ENCODE measurements at places on chromosomes 11 and 22.

DNA sequence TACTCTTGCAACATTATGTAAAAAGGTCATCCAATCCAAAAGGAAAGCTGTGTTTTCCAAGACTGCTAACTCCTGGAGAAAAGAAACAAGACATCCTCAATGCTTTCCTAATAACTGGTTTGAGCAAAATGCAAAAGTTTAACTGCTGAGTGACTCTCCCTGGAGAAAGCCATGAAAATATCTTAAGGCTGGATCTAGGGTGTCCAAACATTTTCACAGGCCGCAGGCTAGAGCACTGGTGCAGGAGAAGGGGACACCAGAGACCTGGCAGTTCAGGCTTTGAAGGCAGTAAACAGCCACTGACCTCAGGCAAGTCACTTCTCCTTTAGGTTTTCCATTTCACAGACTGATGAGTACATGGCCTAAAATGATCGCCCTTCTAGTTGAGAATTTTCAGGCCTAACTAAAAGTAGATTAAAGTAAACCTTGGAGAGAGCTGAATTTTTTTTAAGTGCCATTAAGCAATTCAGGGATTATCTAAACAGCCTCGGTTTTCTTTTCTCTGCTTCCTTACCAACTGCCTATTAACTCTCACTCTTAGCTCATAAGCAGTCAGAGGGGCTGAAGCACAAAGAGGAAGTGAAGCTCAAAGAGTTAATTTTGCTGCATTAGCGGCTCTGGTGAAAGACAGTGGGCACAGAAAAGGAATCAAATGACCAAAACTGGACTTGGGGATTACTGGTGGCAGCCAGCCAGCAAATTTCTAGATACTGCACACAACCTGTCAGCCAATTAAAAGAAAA lies 2.3 kb downstream of the CHKA start:
- no peak for DNase-seq

DNA sequence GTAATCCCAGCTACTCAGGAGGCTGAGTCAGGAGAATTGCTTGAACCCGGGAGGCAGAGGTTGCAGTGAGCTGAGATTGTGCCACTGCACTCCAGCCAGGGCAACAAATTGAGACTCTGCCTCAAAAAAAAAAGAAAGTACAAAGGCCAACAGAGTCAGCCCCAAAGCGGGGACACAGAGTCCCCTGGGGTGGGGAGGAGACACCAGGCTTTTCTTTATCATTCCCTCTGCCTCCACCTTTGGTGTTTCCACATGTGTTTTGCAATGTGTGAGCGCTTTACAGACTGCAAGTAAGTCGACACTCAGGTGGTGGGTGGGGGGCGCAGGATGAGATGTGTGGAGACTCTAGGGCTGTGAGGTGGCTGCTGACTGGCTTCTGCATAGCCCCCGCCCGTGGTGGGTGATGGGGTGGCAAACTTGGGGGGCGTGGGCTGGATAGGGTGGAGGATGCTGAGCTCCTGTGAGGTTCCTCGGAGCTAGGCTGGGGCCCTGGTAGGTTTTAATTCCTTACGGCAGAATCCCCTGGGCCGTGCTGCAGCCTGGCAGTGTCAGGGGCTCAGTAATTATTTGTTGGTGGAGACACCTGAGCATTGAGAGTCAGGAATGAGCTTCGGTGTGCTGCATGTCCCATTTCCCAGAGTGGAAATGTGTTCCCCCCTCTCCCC lies 177.2 kb downstream of the CTTN start:
- no peak for DNase-seq

DNA sequence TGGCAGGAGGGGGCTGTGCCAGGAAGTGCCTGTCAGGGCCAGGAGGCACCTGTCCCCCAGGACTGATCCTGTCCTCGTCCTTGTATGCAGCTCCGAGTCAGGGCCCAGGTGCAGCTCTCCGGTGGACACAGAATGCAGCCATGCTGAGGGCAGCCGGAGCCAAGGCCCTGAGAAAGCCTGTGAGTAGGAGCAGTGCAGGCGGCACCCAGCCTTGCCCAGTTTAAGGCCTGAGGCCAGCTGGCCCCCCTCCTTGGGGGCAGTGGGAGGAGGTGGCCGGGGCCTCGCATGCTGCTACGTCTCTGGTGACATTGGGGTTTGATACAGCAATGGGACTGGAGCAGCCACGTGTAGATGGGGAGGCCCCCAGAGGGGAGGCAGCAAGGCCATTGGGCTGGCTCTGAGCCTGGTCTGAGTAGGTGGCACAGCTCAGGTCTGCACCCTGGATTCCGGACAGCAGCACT lies 34.9 kb downstream of the SBF1 start:
- DNase-seq: no peak

GRCh38 chr11:45607995-45608394 lies 57.4 kb downstream of the CHST1 start:
- DNase-seq: no peak

DNA sequence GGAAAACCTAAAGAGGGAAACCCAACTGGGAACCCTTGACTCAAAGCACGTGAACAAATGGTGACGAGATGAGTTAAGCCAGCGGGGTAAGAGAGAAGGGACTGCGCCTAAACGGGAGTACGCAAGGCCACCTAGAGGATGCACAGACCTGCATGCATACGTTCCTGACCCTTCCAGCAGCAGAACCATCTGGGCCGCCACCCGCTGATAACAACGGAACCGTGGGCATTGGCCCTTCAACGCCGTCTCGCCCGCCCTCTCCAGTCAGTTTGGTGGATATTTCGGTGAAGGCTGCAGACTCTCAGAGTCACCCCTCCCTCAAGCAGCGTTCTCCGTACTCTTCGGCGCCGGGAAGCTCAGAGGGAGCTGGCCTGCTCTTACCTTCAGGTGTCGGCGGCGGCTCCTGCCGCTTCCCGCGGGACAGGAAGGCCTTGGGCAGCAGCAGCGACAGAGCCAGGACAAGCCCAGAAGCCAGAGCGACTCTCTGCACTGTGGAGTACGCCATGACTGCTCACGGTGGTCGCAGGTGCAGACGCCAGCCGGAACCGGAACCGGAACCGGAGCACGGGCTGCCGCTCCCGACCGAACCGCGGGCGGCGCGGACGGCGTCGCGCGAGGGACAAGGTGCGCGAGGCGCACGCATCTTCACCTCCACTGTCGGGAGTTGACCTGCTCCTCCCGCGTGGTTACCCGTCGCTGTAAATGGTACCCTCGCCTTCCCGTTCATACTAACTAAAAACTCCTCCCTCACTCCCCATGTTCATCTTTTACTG lies at the start of gene RIC3:
TSS of gene RIC3 (minus strand) at position 541 of the 773 bp plus-strand sequence. CDS start at position 505, 36 bp downstream.
- DNase-seq: no peak

DNA sequence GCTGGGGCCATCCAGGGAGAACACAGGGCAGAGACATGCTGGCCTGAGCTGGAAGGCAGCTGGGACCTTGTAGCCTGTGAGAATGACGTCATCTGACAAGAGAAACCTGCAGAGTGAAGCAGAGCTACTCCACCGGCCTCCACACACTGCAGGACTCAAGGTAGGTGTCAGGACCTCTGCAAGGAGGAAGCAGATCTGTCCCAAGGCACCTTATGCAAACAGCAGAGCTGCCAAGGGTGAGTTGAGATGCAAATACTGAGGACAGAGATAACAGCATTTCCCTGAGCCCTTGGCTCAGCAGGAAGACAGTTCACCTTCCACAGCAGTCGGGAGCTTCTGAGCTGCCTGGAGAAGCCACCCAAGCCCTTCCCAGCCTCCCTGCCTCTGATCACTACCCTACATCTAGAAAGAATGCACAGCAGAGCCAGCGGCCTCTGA lies 51.9 kb upstream of the IGSF9B start:
- no peak for DNase-seq

DNA sequence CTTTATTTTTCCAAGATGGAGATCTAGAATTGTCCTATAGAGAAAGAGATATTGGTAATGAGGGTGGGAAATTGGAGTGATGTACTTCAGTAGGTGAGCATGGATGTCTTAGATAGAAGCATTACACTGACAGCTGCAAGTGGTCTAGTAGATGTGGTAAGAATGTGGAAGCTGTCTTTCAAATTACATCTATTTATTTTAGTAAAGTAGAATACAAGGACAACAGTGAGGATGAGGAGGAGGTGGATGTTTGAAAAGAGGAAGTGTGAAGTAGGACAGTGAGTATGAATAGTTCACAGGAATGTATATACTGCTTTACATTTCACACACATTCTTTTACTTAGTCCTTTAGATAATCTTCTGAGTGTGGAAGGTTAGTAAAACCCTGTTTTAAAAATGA lies 64.2 kb downstream of the HIPK3 start:
- no peak for DNase-seq

DNA sequence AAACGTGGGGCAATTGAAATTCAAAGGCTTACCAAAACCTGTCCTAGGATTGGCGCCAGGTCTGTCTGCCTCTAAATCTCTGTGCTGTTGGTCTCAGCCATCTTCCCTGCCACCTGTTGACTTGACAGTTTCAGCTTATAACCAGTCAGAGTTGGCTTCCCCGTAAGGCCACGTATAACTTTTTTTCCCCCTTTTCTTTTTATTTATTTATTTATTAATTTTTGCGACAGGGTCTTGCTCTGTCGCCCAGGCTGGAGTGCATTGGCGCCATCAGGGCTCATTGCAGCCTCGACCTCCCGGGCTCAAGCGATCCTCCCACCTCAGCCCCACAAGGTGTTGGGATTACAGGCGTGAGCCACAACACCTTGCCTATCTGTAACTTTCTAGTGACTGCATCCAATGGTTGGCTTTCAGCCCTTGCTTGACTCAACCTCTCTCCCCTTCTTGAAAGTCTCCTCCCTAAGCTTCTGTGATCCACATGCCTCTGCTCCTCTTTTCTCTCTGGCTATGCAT lies 1.4 kb upstream of the SYVN1 start:
- DNase-seq: no peak

DNA sequence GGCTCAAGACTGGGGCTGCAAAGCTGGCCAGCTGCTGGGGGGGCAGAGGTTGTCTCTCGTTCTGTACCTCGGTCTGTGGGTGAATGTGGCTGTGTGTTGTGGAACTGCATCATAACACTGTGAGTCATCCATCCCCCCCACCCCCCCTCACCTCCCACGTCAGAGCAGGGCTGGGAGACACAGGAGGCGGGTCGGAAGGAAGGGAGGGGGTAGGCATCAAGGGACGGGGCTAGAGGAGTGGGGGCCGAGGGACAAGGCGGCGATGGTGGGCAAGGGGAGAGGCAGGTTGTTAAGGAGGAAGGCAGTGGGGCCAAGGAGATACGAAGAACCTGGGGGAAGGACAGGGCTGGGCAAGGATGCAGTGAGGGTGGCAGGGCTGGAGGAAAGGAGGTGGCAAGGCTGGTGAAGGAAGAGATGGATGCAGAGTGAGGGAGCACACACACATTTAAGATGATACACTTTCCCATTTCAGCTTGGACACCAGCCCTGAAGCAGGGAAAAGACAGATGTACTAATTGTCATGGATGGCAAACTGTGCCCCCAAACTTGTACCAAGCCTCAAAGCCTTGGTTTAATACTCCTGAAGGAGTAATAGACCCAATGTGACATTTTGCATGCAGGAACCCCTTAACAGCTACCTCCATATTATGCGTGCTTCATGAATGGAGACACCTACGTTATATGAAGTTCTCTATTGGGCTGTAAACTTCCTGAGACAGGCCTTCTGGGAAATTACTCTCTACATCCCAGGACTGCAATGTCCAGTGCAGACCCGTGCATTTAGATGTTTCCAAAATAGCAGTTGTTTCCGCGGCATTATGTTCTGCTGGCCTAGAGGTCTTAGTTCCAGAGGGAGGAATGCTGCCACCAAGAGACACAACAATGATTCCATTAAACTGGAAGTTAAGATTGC lies at the start of gene YPEL4:
TSS of gene YPEL4 (minus strand) at position 87 of the 913 bp plus-strand sequence. CDS start 2,805 bp downstream, outside the sequence.
- DNase-seq: no peak

DNA sequence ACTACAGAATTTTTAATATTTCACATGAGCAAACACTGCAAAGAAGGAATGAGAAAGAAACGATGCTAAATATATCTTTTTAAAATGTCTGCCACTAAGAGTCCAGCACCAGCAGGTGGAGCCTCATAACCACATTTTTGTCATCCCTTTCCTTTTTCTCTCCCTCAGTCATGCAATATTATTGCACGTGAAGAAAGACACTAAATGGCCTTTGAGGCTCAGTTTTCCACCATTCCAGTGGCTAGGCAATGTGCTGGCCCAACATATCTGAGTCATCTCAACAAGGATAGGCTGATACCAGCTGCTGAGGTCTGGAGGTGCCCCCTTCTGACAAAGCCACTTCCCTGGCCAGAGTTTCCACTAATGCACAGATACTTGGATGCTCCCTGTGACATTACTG lies 1.8 kb downstream of the ALKBH8 start:
- no peak for DNase-seq

GRCh38 chr11:9629064-9629463 lies 34.8 kb upstream of the SWAP70 start:
- no peak for DNase-seq

- DNase-seq: no peak
Observed at GRCh38 chr22:44813416-44813815, 61.0 kb downstream of the ARHGAP8 start.

DNA sequence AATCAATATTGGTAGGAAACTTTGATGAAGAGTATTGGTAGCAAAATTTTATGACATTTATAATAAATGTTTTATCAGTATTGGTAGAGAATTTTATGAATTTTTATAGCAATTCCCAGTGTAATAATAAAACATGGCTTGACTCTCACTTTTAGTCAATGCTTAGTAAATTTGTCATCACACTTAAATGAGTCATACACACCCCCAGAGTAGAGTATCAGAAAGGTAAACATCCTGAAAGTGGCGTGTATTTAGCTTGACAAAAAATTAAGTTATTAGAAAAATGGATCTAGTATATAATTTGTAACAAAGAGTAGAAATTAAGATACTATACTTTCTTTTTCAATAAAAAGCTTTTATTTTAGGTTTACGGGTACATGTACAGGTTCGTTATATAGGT lies 2.6 kb downstream of the MS4A3 start:
- no peak for DNase-seq

DNA sequence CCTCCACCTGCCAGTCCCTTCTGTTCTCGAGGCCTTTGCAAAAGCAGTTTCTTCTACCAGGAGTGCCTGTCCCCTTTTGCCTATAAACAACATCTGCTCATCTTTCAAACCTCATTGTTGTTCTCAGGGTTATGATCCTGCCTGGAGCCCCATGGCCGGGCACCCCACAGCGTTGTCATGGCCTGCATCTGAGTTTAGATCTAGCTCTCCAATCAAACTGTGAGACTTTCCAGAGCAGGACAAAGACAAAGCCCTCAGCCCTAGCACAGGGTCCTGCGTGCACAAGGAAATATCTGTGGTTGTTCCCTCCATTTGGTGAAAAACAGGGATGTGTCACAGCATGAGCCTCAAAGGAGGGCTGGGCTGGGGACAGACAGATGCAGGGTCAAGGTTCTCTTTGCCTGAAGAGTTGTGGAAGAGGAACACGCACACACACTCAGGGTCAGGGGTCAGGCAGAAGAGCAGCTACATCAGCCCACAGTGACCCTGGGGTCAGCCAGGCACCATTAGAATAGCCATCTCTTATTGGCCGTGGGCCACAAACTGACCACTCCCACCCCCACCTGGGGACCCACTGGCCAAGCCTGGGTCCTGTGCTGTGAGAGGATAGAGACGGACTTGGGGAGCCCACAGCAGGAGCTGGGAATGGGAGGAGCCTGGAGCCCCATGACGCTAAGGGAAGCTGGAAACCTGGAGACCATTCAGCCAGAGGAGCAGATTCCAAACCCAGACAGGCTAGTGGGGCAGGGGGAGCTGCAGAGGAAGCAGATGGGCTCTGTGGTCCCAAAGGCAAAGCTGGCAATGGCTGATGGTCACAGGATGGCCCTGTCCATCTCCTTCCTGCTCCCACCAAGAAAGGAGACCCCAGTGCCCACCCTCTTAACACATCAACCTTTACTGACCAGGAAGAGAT lies 99.4 kb downstream of the PDE2A start:
- DNase-seq: no peak

GRCh38 chr11:114232400-114233059 lies 63.7 kb upstream of the NNMT start:
- no peak for DNase-seq
